ENCODE measurements at places on chromosomes 4 and X. TPM values are rescaled to one million over a fixed set of nuclear protein-coding genes. Genes with fewer than 3 reads are reported as not detected.

GRCh38 chrX:2401590-2402360 lies 99.0 kb downstream of the DHRSX start:
- no peak for DNase-seq

- no peak for DNase-seq
These were observed 691 bp upstream of the USP46 start for GRCh38 chr4:52659722-52660261.

- no peak for DNase-seq
These were observed 46.5 kb downstream of the CPZ start for GRCh38 chr4:8639021-8639420.

- no peak for DNase-seq
These were observed 37.8 kb downstream of the UGT8 start for GRCh38 chr4:114636192-114636935.

The DUSP9 gene
- 2.7 TPM for polyA plus RNA-seq

The RNF128 gene
- 14.7 TPM for polyA plus RNA-seq

The BTC gene
- polyA plus RNA-seq = 3.4 TPM
